ENCODE measurements at places on chromosomes 12 and 14.

DNA sequence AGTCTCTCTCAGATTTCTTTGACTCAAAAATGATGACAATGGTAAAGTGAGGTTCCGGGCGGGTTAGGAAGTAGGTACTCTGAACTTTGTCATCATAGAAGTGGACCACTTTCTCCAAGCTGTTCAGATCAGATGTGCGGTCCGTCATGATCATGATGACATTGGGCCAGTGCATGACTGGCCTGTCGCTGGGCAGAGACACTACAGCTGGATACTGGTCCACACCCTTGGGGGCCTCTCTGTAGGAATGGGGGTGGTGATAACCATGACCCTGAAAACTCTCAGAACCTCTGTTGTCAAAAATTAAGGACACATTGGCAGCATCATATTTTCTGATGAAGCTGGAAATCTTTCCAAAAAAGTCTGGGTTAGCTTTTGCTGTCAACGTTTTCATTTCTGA lies 28.2 kb downstream of the KICS2 start:
- DNase-seq, result no peak

GRCh38 chr14:57833323-57833722 lies 32.6 kb downstream of the SLC35F4 start:
- peak; percentile 1 for DNase-seq

DNA sequence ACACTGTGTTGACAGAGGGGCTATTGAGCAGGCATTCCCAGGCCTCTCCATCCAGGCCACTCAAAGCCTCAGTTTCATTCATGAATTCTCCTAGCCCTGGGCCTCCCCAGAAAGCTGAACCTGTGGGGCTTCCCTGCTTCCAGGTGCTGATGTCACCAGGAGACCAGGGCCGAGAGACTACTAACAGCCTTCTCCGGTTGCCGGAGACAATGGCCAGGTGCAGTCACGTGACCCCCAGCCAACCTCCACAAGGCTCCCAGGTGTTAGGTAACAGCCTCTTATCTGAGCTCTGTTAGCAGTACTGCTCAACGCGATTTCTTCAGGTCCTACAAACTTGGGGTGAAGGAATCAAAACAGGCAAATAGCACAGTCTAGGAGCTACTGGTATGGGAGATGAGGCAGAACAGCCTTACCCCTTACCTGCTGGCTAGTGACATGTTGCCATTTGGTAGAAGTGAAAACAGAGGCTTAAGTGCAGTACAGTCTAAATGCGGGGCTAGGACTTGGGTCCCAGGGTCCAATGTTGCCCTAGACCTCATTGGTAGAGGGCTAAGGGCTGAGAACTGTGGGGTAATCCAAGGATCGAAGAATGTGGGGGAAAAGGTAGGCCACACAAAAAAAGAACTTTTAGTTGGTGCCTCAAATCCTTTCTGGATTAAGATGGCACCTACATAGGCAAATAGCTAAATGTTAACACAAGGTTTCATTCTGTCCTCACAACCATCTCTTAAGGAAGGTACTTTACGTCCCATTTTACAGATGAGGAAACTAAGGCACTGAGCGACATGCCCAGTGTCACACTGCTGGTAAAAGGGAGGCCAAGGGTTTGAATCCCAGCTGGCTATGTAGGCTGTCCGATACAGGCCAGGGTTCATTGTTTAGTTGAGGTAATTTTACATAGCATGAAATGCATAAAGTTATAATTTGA lies 3.8 kb downstream of the CCDC88C start:
- DNase-seq, result no peak

DNA sequence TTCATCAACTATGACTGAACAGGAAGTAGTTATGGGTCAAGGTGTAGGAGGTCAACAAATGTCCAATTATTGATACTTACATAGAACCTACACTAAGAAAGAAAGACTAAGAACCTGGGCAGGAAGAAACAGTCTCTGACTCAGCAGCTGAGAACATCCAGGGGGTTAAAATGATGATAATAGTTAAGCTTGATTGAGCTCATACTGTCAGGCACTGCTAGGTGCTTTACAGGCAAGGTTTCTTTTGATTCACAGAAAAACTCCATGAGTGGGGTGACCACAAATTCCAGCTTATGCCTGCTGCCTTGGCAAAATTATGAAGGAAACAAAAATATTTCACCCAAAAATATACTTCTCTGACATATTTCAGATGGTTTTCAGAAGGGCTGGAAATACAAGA lies 75.0 kb downstream of the ACADS start:
- DNase-seq, result no peak

DNA sequence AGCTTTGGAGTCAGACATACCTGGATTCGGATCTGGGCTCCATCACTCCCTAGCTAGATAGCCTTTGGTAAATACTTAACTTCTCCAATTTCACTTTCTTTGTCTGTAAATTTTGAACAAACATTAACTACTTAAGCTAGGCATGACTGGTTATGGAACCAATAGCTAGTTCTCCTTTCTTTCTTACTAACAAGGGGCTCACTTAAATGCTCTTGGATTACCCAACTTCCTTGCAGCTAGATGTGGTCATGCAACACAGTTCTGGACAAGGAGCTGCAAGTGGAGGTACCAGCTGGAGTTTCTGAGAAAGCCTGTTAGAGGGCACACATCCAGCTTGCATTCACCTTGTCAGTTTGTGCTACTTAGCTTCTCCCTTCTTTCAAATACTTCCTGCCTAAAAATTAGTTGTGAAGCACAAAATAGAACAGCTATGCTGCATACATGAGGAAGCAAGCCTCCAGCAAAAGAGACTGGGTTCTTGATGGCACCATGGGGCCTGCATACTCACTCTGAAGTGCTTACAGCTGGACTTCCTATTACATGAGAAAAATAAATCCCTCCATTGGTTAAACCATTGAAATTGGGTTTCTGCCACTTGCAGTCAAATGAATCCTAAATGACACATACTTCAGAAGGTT lies 210.1 kb upstream of the EEA1 start:
- DNase-seq, result no peak

Measured in skin of body (tissue), 3 donors.